Small intestine (tissue), 16 donors: ENCODE measurements at places on chromosomes 2 and 18.

- no peak for DNase-seq
Observed at GRCh38 chr2:88738271-88738670, 46.8 kb downstream of the RPIA start.

DNA sequence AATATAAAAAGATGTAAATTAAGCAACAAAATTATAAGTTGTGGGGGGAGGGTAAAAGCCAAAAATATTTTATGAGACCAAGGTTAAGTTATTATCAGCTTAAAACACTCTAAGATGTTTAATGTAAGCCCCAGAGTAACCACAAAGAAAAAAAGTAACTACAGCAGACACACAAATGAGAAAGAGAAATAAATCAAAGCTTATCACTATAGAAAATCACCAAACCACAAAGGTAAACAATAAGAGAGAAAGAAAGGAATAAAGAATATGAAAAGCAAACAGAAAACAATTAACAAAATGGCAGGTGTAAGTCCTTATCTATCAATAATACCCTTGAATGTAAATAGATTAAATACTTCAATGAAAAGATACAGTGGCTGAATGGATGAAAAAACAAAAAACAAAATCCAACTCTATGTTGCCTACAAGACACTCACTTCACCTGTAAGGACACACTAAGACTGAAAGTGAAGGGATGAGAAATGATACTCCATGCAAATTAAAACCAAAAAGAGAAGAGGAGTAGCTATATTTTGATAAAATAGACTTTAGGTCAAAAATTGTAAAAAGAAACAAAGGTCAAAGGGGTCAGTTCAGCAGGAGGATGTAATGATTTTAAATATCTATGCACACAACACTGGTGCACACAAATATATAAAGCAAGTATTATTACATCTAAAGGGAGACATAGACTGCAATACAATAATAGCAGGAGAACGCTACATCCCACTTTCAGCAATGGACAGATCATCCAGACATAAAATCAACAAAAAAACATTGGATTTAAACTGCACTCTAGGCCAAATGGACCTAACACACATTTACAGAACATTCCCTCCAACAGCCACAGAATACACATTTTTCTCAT, 80.7 kb downstream of the PTPN2 start:
- no peak for DNase-seq

DNA sequence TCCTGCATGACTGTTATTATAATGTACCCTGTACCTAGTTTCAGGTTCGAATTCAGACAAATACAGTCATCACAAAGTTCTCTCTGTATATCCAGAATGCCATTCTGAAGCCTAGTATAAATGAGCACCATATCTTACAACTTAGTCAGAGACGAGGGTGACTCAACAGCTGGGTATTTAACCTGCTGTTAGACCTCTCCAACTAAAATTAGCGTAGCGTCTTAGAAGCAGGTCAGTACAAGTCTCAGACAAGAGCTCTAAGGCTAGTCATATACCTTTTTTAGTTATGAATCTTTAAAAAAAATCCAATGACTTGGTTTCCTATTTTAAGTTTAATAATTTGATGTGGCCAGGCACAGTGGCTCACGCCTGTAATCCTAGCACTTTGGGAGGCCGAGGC, 74.1 kb downstream of the CABYR start:
- peak; percentile 75 for DNase-seq

- DNase-seq = no peak
Observed at GRCh38 chr2:241048149-241048948, 49.9 kb downstream of the SNED1 start.

- DNase-seq = no peak
Observed at GRCh38 chr18:7908681-7909299, 341.7 kb downstream of the PTPRM start.

GRCh38 chr2:119250718-119251290, 27.2 kb downstream of the STEAP3 start:
- DNase-seq = no peak

DNA sequence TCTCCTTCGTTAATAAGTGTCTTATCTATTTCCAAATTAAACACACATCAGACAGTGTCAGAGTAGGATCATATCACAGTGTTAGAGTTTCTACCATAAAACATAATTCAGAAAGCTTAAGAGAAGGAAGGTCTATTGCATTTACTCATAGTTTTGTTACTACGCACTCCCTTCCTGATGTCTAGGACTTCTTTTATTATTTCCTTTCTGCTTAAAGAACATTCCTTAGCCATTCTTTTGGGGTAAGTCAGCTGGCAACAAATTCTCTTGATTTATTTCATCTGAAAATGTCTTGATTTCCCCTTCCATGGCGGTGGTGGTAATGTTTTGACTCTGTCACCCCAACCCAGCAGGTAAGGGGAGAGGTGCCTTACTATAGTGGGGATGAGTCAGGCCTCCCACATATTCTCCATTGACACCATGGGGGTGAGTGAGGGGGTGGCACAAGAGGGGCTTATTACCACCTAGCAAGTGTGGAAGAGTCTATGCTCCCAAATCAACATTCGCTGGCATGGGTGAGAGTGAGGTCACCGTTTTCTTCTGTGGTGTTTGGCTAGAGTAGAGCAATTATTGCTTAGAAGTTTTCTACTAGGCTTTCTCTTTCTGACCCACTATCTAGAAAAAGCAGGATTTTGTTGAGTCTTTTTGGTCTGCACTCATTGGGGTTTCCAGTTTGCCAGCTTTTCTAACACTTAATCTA, 29.9 kb downstream of the ABCB11 start:
- no peak for DNase-seq

DNA sequence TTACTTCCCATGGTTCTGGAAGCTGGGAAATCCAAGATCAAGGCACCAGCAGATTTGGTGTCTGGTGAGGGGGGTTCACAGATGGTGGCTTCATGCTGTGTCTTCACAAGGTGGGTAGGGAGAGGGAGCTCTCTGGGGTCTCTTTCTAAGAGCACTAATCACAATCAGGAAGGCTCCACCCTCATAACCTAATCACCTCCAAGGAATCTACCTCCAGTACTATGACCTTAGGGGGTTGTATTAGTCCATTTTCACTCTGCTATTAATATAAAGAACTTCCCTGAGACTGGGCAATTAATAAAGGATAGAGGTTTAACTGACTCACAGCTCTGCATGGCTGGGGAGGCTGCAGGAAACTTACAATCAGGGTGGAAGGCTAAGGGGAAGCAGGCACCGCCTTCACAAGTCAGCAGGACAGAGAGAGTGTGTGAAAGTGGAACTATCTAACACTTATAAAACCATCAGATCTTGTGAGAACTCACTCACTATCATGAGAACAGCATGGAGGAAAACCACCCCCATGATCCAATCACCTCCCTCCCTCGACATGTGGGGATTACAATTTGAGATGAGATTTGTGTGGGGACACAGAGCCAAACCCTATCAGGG, 17.6 kb downstream of the TBC1D8 start:
- no peak for DNase-seq

GRCh38 chr2:162317861-162318327, 590 bp downstream of the IFIH1 start:
- DNase-seq = peak; percentile 52

DNA sequence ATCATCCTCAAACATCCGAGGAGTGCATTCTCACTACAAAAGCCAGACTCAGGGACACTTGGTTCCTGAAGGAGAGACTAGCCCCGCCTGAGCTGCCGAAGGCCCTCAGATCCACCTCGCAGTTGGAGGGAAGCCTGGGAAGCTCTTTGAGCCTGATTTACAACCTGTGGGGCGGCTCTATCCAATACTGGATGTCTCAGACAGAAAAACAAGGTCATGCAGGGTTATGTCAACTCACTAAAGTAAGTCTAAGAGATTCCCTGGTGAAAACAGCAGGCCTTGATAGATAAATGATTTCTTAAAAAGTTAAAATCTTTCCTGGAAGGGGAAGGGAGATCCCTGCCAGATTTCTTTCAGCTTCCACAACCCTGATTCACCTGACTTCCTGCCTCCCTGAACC, 284.3 kb downstream of the CYP26B1 start:
- DNase-seq = no peak

- no peak for DNase-seq
Observed at GRCh38 chr2:20623741-20624155, 27.1 kb downstream of the HS1BP3 start.

GRCh38 chr2:26459991-26460612, 17.8 kb downstream of the OTOF start:
- DNase-seq = no peak

- peak; percentile 43 for DNase-seq
Observed at GRCh38 chr2:108855194-108855593, 68.6 kb downstream of the CCDC138 start.

- no peak for DNase-seq
Observed at GRCh38 chr2:137817058-137817457, 147.2 kb upstream of the HNMT start.

DNA sequence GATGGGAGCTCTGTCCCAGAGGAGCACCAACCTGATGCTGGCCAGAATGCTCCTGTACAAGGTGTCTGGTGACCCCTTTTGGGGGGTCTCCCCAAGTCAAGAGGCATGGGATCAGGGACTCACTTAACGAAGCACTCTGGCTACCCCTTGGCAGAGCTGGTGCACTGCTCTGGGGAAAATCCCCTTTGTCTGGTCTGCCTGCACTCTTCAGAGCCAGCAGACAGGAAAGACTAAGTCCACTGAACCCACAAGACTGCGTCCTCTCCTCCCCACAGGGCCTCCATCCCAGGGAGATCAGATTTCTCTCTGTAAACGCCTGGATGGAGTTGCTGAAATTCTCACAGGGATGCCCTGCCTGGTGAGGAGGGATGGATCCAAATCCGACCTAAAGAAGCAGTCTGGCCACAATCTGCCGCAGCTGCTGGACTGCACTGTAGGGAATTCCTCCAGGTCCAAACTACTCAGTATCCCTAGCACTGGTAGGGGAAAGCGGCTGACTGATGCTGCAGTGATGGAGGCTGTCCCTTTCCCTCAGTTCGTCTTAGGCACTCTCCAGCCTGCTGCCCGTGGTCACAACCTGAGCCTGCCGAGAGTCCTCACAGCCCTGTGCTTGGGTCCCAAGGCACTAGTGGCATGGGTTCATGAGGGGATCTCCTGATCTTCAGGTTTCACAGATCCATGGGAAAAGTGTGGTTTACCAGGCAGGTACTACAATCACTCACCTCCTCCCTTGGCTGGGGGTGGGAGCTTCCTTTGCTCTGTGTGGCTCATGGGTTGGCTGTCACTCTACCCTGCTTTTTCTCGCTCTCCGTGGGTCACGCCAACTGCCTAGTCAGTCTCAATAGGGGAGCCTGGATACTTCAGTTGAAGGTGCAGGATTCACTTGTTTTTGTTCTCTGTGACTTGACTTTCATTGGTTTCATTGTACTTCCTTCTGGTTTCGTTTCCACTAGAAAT, 98.6 kb downstream of the SLC4A10 start:
- no peak for DNase-seq

DNA sequence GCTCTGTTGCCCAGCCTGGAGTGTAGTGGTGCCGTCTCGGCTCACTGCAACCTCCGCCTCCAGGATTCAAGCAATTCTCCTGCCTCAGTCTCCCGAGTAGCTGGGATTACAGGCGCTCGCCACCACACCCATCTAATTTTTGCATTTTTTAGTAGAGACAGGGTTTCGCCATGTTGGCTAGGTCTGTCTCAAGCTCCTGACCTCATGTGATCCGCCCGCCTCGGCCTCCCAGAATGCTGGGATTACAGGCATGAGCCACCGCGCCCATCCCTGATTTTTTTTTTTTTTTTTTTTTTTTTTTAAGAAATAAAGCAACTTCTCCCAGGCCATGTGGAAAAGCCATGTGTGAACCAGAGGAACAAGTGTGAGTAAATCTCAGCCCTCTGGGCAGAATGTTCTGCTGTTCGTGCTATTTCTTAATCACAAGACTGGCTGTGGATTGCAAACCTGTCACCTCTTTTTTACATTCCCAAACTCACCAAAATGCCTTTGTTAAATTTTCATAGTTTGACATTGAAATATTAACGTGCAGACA, 6.4 kb upstream of the SH3BP4 start:
- no peak for DNase-seq

- DNase-seq = peak; percentile 67
Observed at GRCh38 chr2:42141687-42142546, 27.2 kb upstream of the EML4 start.

- no peak for DNase-seq
Observed at GRCh38 chr2:230330725-230331124, 3.7 kb downstream of the SP140L start.

DNA sequence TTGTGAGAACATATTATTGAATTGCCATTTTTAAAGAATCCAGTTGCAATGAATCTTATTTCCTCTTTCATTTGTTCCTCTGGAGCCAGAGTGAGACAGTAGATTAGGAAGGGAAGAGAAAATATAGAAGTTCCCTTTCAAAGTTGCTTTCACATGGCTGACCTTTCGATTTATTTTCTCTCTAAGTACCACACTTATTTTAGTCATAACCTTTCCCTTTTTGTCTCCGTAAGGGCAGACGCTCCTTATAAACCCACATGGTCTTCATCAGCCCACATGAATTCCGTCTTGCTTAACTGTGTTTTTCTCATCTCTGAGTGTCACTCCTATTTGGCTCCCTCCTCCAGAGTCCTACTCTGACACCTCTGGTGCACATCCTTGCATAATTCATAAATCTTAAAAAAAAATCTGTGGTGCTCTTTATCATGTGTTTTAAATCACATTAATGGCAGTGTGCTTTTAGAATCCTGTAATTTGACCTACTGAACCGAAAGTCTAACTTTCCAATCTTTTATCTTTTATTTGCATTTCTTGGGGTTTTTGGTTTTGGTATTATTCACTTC, 38.5 kb upstream of the ZNF396 start:
- DNase-seq = no peak

- no peak for DNase-seq
Observed at GRCh38 chr2:50820176-50820575, 211.8 kb downstream of the NRXN1 start.

- no peak for DNase-seq
Observed at GRCh38 chr2:47067788-47068407, 87.2 kb downstream of the STPG4 start.

DNA sequence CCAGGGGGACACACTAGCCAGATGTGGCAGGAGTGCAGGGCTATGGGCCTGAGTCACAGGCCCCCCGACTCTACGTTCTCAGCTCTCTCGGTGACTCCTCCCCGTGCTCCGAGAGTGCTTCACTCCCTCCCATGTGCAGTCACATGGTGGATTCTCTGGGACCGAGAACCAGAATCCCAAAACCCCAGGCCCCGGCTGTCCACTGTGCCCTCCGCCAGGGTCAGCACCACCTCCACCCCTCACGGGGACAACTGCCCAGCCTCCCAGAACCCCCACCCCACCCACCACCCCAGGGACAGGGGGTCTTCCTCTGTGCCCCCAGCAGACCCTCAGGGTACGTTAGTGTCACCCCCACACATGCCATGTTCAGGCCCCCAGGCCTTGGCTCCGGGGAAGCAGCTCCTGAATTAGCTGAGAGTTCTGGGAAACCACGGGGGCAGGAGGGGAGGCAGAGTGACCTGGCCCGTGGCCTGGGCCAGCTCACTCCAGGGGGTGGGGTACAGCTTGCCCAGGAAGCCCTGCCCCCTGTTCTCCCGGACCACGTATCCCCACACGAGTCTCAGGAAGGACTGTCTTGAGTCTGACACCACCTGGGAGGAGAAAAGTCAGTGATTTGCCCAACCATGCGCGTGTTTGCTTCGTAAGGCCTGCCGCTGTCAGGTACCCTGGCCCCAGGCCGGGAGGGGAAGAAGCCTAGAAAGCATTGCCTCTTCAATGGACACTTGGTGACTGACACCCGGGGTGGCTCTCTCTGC, 4.4 kb downstream of the RAMP1 start:
- DNase-seq = no peak
